SK-N-DZ (cell line): ENCODE measurements at places on chromosomes 5 and 9.

GRCh38 chr9:72675586-72675985, 154.2 kb downstream of the TMC1 start:
- DNase-seq, result no peak

DNA sequence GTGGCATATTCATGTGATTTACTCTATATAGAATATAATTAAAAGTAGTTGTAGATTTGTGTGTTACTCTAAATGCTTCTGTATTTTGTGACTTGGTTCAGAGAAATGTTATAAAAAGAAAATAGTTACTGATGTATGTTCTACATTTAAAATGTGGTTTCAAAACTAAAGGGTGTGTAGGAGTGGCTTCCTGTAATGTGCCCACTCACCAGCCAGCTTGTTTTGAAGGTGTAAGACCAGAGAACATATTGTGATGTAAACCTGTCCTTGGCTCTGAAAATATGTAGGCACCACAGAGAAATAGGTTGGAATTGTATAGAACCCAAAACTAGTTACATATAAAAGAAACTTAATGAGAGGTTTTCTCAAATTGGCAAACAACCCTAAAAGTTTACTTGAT, 51.2 kb upstream of the ARRDC3 start:
- no peak for DNase-seq

DNA sequence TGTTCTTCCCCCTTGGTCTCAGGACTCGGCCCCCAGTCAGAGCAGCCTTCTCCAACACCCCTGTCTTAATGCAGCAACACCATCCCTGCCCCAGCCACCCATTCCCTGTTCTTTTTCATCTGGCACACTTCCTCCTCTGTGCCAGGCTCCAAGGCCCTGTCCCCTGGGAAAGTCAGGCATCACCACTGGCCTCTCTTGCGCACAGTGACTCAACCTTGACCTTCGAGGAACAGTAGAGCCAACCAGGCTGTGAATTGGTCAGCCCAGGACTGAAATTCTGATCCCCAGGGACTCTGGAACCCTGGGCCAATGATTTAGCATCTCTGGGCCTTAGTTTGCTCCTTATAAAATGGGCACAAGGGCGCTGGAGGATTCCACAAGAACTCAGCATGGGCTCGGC, 10.5 kb upstream of the RALGDS start:
- no peak for DNase-seq

DNA sequence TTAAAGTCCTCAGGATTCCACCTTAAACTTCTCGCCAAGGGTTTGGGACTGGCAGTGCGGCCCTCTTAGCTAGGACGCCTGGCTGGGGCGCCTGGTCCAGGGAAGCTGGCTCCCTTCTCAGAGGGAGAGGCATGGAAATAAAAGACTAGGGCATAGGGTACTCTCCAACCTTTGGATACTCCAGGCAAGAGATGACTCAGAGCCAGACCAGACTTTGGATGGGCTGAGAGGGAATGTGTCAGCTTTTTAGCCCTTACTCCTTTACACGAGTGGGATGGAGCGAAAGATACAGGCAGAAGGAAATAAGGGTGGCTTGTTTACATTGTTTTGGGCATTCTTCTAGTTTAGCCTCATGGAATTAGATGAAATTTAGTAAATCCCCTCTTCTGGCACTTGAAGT, 48.2 kb downstream of the IL31RA start:
- DNase-seq, result no peak

DNA sequence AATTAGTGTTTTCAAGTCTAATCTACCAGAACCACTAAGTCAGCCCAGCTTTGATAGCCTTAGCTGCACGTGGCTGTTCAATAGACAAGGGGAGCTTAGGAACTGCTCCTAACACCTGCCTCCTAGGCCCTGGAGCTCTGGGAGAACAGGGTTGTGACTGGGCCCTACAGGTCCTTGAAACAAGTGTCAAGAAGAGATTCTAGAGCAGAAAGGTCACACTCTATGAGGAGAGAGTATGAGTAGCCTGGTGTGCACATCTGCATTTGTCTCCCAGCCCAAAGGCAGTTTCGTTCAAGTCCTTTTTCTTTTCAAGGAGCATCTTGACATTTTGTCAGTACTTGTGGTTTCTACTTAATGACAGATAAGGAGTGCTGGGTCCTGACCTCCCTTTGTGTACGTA, 206.1 kb downstream of the PRELID2 start:
- DNase-seq, result no peak

GRCh38 chr5:76818844-76819831, at the start of gene F2RL1:
Gene F2RL1 (plus strand): TSS chr5:76819030. CDS start chr5:76819183, 153 bp downstream.
- DNase-seq, result no peak

DNA sequence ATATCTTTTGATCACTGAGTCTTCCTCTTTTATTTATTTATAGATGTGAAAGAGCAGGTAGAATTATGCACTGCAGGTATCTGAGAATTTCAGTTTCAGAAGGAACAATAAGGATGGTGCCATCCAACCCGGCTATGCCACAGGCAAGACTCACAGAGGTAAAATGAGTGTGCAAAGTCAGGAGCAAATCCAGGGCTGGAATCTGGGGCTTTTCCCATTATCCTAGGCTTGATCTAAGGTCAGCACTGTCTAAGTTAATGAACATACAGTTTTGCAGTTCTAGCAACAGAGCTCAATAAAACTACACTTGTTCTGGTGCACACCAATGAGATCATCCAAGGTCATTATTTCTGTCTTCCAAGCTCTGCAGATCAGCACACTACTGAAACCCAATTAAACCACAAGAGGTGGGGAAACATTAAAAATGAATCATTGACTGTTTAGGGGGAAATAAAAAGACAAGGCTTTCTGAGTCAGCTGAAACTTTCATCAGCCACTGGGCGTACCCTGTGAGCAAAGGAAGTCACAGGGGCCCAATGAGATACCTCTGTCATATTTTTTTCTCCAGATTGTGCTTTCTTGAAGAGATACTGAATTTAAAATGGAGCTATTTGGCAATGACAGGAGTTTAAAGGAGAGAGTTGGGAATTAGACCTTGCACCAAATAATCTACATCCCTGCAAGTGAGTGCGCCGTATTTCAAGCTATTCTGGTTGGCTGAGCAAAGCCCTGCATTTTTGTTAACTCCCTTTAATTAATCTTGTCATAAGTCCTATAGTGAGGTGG, 662.2 kb upstream of the ZNF608 start:
- DNase-seq, result peak; percentile 96

DNA sequence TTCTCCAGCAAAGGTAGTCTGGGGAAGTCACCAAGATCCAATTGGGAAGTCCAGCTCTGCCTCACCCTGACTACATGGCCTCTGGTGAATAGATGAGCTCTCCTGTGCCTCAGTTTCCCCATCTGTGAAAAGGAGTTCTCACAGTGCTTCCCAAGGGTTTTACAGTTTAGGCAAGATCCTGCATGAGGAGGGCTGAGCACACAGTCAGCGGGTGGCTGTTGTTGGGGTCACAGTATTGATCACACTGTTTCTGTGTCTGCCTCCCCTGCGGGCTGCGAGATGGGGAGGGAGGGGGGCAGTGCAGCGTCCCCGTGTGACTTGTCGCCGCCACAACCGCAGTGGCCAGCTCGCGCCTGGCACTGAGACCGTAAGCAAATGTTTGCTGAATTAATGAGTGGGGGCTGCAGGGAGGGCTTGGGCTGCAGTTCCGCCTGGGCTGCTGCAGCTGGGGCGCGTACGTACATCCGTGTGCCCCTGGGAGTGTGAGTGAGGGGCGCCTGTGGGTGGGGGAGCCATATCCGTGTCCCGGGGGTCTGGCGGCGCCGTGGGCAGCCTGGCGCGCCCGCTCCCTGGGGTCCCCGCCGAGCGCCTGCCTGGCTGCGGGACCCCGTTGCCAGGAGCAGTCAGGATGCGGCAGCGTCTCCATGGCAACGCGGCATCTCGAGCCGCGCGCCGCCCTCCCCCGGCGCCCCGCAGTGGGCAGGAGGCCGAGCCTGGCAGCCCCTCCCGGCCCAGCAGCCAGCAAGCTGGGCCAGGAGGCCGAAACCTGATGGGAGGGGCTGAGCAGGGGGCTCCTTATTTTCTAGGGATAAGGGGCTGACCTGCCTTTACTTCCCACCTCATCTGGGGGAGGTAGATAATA, 31.4 kb upstream of the PSD2 start:
- peak; percentile 42 for DNase-seq

- no peak for DNase-seq
These were observed 7.1 kb upstream of the OR2S2 start for GRCh38 chr9:35965011-35965410.

DNA sequence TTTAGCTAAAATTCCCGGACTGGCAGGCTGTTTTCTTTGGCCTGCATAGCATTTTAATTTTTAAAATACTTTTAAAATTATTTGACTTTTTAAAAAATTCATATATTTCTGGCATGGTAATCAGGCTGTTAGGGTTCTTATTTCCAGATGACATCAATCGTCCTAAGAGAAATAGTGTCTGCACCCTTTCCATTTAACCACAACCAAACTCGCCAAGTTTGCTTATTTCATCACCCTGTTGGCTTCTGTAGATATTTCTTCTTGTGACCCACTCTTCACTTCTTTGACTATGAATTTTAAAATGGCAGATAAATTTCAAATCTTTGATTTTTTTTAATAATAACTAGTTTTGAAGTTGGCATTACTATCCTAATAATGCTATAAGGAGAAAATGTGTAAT, 675.7 kb upstream of the FTMT start:
- no peak for DNase-seq

- peak; percentile 8 for DNase-seq
These were observed 14.4 kb downstream of the DOCK8 start for GRCh38 chr9:228929-229695.

- DNase-seq, result no peak
These were observed 9.9 kb downstream of the SEPTIN8 start for GRCh38 chr5:132767150-132767549.

DNA sequence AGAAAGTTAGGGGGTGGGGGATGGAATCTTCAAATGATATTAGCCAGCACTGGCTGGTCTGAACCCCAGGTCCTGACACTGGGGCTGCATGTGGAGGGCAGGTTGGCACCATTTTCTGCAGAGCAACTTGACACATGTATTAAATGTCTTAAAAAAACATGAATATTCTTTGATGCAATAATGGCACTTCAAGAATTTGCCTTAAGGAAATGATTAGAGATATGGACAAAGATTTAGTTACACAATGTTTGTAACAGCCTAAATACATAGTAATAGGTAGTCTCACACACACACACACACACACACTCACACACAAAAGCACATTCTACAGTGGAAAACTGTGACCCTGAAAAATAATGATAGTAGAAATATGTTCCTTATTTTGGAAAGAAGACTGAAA, 3.6 kb downstream of the SVEP1 start:
- DNase-seq, result no peak

- no peak for DNase-seq
These were observed 1709.0 kb upstream of the WWC1 start for GRCh38 chr5:166582416-166582815.

- peak; percentile 24 for DNase-seq
These were observed 65.7 kb downstream of the EFNA5 start for GRCh38 chr5:107604990-107605389.

- no peak for DNase-seq
These were observed 33.3 kb downstream of the FBXW2 start for GRCh38 chr9:120759755-120760400.

DNA sequence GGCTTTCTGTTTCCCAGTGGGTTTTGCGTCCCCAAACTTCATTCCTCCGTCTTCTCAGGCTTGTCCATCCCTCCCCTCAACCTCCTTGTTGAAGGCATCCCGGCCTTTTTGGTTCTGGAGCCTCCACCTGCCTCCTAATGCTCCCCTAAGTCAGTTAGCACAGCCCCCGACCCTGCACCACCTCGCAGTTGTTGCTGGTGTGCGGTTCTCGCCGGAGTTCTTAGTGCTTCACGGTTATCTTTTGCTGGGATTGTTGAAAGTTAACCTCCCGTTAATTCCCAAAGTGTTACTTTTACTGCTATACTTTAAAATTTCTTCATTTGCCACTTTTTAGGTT, 447 bp downstream of the UBLCP1 start:
- DNase-seq, result no peak

DNA sequence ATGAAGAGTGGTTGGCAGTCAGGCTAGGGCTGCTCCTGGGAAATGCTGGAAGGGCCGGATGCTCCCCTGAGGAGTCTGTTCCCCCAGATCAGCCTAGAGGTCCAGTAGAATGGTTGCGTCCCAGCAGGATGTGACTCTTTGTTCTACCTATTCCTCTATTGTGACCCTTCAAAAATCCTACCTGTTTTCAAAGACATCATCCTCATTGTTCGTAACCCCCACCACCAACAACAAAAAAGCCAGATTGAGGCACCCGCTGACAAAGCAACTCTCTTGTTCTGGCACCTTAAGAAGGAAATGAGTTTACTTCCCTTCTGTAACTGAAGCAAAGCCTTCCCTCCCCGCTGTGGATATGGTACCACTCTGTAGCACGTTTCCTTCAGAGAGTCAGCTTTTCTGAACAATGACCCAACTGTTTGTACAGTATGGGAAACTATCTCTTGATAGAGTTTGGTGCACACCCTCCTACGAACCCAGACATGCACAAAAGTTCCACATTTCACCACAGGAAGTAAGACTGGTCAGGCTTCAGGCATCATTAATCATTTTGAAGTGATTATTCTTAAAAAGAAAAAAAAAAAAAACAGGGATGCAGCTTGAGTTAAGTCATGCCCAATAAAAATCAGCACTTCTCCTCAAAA, 207.2 kb downstream of the ENC1 start:
- no peak for DNase-seq

- peak; percentile 70 for DNase-seq
These were observed 7.8 kb downstream of the EXOSC2 start for GRCh38 chr9:130701059-130702022.
